ENCODE measurements at places on chromosomes 3 and 15.

- no peak for DNase-seq
These were observed 290.5 kb downstream of the NAALADL2 start for GRCh38 chr3:175149675-175150074.

- no peak for DNase-seq
These were observed 3.8 kb downstream of the RBP2 start for GRCh38 chr3:139472380-139473010.

GRCh38 chr3:13093687-13094086 lies 20.5 kb upstream of the IQSEC1 start:
- DNase-seq, result no peak

DNA sequence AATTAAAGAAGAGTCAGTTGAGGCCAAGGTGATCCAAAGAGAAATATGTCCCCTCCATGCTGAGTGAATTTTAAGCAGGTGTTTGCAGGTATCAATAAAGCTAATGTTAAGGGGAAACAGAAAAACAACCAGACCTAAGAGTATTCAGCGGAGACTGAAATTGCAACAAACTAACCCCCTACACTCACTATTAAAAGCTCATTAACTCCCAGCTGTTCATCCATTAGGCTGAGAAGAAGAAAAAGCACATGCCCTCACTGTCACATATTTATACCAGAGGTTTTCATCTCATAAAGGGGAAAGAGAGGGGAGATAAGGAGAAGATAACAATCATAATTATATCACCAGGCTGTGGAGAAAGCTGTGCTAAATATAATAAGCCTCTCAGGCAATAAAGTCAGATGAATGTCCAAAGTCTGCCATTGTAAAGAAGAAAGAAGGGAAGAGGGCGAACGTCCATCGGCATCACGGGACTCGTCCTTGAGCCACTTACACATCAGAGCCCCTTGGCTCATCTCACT lies 145.2 kb downstream of the TAFA4 start:
- no peak for DNase-seq

GRCh38 chr3:58214484-58215316 lies 3.9 kb upstream of the DNASE1L3 start:
- DNase-seq, result no peak
